Bronchial epithelial cell (primary cell): ENCODE measurements at places on chromosomes 2 and 18.

GRCh38 chr2:240469740-240470139 is 34.3 kb downstream of the GPC1 start:
- DNase-seq = peak; percentile 40

- no peak for DNase-seq
Observed at GRCh38 chr2:38207168-38207567, 131.2 kb upstream of the CYP1B1 start.

GRCh38 chr2:215377283-215377682 is 58.6 kb downstream of the FN1 start:
- DNase-seq = no peak

- DNase-seq = no peak
Observed at GRCh38 chr18:61047794-61048193, 285.4 kb upstream of the CDH20 start.

GRCh38 chr2:117931978-117932377 is 81.9 kb downstream of the CCDC93 start:
- DNase-seq = no peak

GRCh38 chr2:80302314-80303005 is 2.1 kb downstream of the LRRTM1 start:
- DNase-seq = no peak

- no peak for DNase-seq
Observed at GRCh38 chr2:10094271-10094814, 14.1 kb upstream of the CYS1 start.

GRCh38 chr18:23451491-23451890 is 1.6 kb upstream of the RIOK3 start:
- DNase-seq = no peak
